ENCODE measurements at places on chromosomes 3 and 15.

GRCh38 chr3:122299872-122300460 lies 25.1 kb upstream of the CSTA start:
- no peak for DNase-seq

- DNase-seq, result no peak
Measured at GRCh38 chr3:74315291-74315690, 299.2 kb downstream of the CNTN3 start.

- no peak for DNase-seq
Measured at GRCh38 chr3:61573441-61573840, 12.1 kb downstream of the PTPRG start.

- DNase-seq, result no peak
Measured at GRCh38 chr15:61530769-61531168, 301.7 kb upstream of the RORA start.

- DNase-seq, result no peak
Measured at GRCh38 chr15:90354986-90355385, 2.9 kb downstream of the ZNF774 start.

DNA sequence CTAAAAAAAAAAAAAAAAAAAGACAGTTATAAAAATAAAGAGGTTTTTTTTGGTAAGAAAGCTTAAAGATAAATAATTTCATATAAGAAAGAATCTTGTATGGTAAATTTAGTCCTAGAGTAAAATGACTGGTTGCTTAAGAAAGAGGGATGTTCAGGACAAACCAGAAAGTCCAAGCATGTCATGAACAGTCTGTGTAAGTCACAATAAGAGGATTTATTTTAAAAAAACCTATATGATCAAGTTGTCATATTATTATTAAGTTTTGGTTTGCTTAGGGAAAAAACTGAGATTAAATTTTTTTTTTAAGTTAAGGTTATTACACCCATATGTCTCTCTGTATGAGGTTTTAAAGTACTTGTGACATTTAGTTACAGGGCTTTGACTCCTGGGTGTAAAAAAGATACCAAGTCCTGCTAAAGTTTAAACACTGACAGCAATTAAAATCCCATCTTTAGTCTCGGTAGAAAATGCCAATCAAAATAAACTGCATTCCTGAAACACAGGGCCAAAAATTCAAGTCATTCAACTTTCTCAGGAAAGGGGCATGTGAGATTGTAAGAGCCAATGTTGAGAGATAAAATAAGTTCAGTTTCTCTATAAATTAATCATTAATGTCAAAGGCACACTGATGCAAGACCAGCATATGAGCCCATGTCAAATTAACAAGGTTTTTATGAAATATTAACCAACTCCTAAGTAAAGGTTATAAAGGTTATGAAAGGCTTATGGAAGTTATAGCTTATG lies 8.5 kb upstream of the BDH1 start:
- no peak for DNase-seq

DNA sequence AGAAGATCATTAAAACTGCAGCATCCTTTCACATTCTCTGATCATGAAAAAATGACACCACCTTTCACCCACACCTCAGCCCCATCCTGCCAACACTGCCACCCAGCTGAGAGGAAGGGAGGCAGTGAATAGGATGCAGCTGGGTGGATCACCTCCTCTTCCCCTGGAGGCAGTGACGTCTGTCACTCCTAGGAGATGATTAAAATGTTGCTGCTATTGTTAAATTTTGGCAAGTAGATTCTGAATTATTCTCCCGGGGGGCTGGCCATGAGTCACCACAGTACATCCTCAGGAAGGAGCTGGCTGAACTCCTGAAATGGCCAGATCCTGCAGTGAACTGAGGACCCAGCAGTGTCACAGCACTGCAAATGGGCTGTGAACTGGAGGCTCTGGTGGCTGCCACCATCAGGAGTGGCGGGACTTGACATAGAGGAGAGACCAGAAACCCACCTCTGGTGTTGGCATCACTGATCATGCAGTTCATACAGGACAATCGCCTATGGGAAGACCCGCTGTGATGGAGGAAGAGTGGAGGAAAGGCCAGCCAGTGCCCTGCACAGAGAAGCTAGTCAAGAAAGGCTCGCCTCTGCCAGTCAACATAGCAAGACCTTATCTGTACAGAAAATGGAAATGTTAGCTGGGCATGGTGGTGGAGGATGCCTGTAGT lies 199.1 kb downstream of the FAM43A start:
- DNase-seq, result no peak

GRCh38 chr3:186097317-186097662 lies 11.6 kb downstream of the ETV5 start:
- DNase-seq, result no peak

DNA sequence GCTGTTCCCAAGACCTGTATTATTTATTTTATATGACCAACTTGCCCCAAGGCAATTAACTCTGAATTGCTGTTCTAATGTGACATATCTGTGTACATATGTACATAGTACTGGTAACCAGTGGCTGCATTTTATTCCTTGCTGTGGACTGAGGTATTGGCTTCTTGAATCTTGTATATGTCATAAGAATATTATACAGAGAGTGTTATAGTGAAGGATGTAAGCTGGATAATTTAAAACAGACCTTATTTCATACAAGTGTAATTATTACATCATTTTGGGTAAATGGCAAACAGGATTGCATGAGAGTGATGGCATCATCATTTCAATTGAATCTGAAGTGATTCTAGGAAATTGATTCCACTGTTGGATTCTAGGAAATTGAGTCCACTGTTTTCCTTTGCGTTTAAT lies 32.9 kb downstream of the B3GALNT1 start:
- no peak for DNase-seq

- no peak for DNase-seq
Measured at GRCh38 chr15:40787991-40788390, 18.2 kb downstream of the C15orf62 start.

GRCh38 chr15:69826819-69827175 lies 270.9 kb downstream of the TLE3 start:
- DNase-seq, result no peak

GRCh38 chr15:31278061-31278445 lies 48.6 kb upstream of the KLF13 start:
- no peak for DNase-seq

GRCh38 chr15:55221090-55222011 lies 24.6 kb upstream of the RSL24D1 start:
- no peak for DNase-seq

DNA sequence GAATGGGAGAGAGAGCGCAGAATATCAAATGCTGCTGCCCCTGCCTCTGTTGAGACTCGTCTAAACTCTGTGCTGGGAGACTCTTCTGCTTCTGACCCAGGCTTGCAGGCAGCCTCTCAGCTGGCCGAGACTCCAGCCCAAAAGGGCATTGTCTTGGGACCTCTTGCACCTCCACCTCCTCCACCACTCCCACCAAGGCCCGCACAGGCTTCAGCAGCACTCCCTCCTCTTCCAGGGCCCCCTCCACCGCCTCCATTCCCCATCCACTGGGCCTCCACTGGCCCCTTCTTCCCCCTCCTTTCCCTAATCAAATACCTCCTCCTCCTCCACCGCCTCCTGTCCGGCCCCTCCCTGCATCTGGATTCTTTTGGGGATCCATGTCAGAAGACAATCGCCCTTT lies 31.3 kb downstream of the GMNC start:
- no peak for DNase-seq

DNA sequence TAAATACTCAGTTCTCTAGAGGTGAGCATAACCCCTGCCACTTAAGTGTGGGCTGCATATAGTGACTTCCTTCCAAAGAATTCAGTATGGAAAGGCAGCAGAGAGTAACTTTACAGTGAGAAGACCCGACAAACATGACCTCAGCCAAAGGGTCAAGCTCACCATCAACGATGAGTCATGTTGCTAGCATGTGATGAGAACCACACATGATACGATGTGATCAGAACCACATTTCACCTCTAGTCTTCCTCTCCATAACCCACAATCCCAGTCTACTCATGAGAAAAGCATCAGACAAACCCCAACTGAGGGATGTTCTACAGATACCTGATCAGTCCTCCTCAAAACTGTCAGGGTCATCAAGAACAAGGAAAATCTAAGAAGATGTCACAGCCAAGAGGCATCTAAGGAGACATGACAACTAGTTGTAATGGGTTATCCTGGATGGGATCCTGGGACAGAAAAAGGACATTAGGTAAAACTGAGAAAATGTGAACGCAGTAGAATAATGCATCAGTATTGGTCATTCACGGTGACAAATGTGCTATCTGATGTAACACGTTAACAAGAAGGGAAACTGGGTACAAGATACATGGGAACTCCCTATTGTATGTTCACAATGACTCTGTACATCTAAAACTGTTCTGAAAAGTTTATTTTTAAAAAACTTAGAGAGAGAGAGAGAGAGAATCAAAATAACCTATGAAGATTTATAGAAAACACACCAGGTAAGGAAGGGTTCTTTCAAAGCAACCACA lies 28.3 kb downstream of the SEC61A1 start:
- no peak for DNase-seq

DNA sequence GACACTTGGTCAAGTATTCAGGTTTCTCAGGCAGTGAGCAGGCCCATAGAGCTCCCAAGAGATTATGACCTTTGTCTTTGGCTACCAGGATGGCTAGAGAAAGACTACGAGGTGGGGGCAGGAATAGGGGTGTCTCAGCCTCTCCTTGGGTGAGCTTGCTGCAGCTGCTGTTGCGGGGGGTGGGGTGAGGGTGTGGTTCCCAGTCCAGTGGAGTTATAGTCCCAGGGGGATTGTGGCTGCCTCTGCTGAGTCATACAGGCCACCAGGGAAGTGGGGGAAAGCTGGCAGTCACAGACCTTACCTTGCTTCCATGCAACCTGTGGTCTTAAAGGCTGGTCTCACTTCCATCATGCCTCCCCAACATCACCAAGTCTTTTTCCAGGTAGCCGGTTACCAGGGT lies 31.7 kb downstream of the ATP2C1 start:
- DNase-seq, result no peak

GRCh38 chr15:42919799-42920518 lies 619 bp downstream of the TTBK2 start:
- DNase-seq, result no peak

DNA sequence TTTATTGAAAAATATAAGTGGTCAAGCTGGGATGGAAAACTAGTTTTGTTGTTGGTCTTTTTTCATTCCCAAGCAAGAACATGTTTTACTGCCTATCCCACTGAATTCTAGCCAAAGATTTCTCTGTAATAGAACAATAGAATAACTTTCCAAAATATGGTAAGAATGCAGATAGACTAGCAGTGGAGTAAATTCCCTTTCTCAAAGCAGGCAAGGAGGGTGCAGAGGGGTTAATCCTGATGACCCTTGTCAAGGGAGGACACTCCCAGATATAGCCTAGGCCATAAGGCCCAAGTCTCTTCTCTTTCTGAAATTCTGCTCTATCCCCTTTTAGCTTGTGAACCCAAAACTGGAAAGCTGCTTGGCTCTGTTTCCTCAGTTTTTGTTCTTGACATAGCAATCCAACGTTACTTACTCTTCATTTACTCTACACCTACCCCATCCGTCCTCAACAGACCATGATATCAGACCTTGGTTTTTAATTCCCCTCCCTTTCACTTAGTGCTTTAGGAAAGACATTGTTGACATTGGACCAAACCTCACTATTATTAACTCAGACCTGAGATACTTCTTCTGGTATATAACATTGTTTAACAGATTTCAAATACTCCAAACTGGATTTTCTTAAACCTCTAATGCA lies 453.6 kb upstream of the THBS1 start:
- DNase-seq, result no peak

- no peak for DNase-seq
Measured at GRCh38 chr3:53834429-53835095, 11.7 kb downstream of the CHDH start.

GRCh38 chr3:32117320-32117719 lies 10.9 kb downstream of the GPD1L start:
- DNase-seq, result no peak

DNA sequence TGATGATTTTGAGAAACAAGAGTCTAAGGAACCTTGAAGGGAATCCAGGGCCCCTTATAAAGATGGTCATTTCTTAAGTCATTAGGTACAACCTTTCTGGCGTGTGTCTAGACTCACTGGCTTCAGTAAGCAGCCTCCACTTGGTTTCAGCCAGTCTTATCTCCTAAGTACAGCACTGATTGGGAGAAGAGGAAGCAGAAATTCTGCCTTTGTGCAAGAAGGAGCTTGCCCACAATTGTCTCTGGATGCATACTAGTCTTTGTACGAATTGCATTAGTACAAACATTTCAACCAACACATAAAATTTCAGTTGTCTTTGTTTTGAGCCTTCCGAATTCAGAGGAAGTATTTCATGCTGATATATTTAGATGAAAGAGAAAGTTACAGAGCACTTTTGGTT lies 139.4 kb downstream of the SLCO3A1 start:
- DNase-seq, result no peak

DNA sequence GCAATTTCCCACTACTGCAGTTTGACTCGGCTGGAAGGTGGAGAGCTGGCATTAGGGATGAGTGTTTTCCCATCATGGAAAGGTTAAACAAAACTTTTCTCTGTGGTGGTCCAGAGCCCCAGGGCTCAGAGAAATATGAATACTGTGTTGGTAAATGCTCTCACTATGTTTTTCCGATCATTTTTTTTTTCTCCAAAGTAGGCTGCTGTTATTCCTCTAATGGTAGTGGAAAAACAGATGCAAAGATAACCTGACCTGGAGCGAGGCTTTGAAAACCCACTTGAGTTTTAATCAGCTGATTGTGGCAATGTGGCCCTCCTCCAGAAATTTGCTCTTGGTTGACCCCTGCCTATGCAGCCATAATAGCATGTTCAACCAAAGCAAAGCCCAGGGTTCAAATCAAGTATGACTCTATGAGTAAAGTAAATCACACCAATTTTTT lies 320.8 kb upstream of the CTNNB1 start:
- no peak for DNase-seq

- no peak for DNase-seq
Measured at GRCh38 chr3:107959550-107960154, 131.2 kb downstream of the CD47 start.

Data from activated naive CD4-positive, alpha-beta T cell (primary cell).